ENCODE measurements at places on chromosomes 2 and 18.

DNA sequence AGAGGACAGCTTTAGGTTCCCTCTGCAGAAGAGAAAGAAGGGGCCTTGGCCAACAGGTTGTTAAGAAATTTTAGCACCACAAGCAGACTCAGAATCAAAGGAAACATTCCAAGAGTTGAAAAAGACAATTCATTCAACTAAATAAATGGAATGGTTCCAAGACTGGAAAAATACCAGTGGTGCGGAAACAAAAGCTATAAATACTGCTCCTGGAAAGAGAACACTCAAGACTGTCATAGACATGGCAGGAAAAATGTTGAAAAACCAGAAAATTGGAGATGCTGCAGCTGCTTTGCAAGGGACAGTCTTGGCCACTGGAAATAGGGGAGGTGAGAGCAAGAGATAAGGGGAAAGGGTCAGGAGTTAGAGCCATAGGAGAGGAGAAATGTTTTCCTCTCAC, 312.7 kb upstream of the CYRIA start:
- no peak for DNase-seq

GRCh38 chr18:36454848-36455458, 157.4 kb downstream of the FHOD3 start:
- DNase-seq = no peak

DNA sequence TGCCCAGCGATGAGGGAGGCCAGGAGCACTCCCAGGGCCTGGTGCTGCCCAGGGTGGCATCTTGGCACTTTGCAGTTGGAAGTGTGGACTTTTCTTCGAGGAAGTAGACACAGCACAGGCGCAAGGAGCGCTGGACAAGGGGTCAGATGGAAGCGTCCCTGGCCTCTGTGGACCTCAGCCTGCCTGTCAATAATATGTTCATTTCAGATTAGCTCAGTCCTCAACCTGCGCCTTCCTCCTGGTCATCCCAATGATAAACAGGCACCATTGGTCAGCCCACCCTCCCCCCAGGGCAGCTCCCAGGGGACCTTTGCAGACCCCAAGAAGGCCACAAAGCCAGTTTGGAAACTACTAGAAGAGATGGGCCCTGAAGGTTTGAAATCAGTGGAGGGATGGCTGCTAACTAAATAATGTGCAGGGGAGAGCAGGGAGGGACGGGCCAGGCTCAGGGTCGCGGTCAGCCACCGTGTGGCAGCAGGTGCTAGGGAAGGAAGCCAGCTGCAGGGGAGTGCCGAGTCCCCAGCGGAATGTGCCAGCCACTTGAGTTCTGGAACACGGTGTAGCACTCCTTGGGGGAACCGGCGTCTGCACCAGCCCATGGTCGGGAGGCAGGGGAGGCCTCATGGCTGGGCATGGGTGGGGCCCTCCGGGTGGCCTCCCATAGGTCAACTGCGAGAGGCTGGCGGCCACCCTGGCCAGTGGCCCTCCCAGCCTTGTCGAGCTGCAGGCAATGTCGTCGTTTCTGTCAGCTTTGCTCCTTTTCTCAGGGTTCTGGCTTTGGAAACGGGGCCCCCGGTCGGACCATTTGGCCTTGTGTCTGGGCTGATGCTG, 59.9 kb downstream of the ADI1 start:
- no peak for DNase-seq

GRCh38 chr2:172457536-172457935, 30.1 kb downstream of the ITGA6 start:
- peak; percentile 67 for DNase-seq

GRCh38 chr2:144711084-144711483, 191.2 kb upstream of the ZEB2 start:
- DNase-seq = no peak

- DNase-seq = peak; percentile 63
Observed at GRCh38 chr2:59025157-59025757, 784.1 kb upstream of the FANCL start.

GRCh38 chr2:36441065-36441625, 85.6 kb downstream of the CRIM1 start:
- DNase-seq = no peak

DNA sequence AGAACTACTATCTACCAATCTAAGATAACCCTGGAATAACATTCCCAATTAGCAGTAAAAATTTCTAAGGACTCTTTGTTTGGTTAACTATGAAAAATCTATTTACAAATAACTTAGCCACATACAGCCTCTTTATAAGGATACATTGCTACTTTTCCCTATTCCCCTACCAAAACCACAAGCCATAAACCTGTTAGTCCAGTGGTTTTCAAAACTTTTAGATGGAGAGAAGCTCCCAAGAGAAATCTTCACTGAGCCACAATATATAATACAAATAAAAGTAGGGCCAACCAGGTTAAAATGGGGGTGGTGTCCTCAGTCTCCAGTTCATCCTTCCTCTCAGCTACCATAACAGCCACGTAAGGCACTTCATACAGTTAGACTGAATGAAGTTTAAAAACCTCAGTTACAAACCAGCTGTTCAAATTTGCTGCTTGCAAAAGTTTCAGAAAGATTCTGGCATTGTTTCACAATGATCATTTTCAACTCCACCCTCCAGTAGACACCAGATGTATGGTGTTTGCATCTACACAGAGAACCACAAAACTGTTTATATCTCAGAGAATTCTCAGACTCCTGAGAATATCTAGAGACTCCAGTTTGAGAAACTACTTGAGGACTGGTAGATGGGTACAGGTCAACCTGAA, 26.0 kb downstream of the SOS1 start:
- no peak for DNase-seq

- no peak for DNase-seq
Observed at GRCh38 chr2:119205001-119205706, 18.5 kb upstream of the STEAP3 start.

GRCh38 chr2:16386431-16386830, 279.2 kb downstream of the CYRIA start:
- no peak for DNase-seq
